ENCODE measurements at places on chromosomes 11 and 22.

DNA sequence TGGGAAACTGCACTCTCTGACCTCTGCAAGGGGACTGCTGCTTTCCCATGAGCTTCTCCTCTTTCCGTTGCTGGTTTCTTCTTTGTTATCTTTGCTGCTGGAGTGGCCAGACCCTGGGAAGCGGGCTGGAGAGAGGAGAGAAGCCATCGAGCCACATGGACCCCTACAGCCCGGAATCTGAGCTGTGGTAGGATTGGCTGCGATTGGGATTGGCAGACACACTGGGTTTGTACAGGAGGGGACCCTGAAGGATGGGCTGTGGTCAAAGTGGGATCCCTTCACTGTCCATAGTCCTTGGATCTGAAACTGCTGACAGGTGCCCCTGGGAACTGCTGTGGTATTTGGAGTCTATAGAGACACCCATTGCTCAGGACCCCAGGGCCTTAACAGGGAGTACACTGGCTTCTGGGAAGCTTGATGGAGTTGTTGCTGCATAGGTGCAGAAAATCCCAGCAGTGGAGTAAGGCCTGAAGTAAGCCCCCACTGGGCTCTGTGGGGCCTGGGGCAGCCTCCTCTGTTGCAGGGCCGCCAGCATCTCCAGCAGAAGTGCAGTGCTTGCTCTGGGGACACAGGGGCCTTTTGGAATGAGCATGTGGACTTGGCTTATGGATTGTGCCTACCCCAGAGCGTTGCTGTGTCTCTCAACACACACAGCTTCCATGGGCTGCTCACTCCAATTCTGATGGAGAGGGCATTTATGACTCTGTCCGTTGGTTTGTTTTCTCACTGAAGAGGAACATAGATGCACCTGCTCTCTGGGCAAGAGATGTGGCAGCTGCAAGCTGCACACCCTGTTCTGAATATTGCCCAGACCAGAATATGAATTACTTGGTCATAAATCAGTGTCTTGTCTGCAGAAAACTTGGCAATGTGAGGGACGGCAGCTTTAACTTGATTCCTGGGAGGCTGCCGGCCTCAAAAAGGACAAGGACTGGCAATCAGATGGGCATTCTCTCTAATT lies 32.0 kb downstream of the BCR start:
- no peak for DNase-seq

DNA sequence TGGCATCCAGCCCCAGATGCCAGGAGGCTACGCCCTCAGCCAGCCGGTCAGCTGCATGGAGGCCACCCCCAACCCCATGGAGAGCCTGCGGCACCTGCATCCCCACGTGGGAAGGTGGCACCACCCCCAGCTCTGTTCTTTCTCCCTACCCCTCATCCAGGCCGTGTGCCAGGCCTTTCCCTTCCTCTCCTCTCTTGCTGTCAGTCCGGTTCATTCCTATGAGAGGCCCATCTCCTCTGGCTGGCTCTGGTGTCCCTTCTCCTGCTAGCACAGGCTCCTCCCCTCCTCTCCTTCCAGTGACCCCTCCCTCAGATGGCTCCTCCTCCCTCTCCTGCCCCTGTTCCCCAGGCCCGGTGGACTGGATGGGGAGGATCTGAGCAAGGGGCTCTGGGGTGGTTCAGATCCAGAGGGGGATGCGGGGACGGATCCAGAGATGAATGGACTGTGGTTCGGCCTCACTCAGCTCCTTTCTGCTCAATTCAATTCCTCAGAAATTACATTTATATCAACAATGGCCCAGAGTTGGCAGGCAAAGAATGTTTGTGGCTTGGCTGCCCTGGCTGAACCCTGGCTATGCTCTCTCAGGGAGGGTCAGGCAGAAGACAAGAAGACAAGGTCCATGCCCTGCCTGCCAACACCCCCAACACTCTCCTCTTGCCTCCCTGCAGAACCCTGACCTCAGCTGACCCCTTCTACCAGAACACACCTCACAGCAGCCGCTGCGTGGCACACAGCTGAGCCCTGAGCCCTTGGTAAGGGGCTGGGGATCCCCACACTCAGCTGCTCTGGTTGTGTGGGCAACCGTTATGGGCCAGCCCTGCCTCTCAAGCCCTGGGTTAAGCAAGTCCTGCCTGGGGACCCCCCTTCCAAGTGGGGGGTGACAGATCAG lies 18.5 kb upstream of the LRRC10B start:
- no peak for DNase-seq

GRCh38 chr11:29432719-29433325 lies 584.0 kb downstream of the KCNA4 start:
- peak; percentile 23 for DNase-seq

DNA sequence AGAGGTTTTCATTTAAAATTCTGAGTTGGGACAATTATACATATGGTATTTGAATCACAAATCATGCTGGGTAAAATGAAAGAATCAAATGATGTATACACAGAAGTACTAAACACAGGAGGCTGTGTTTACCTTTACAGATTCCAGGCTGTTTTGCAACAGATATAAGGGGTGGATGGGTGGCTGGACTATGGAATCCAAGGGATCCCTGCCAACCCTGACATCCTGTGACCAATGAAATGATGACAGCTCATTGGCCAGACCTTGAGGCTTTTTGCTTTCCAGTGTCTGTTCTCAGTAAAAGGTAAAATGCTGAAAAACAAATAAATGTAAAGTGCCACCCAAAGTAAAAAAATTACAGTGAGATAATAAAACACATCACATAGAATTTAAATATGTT lies 3.3 kb upstream of the DDI1 start:
- no peak for DNase-seq

GRCh38 chr22:17489101-17489500 lies 74.2 kb upstream of the SLC25A18 start:
- DNase-seq: no peak

- no peak for DNase-seq
These were observed 115.8 kb upstream of the NARS2 start for GRCh38 chr11:78690352-78690987.

GRCh38 chr11:94303966-94304958 lies at the start of gene IZUMO1R:
TSS of gene IZUMO1R (plus strand) at chr11:94304580. CDS start at chr11:94305637, 1,057 bp downstream.
- no peak for DNase-seq

GRCh38 chr11:21353425-21353824 lies 684.0 kb downstream of the NELL1 start:
- DNase-seq: no peak

DNA sequence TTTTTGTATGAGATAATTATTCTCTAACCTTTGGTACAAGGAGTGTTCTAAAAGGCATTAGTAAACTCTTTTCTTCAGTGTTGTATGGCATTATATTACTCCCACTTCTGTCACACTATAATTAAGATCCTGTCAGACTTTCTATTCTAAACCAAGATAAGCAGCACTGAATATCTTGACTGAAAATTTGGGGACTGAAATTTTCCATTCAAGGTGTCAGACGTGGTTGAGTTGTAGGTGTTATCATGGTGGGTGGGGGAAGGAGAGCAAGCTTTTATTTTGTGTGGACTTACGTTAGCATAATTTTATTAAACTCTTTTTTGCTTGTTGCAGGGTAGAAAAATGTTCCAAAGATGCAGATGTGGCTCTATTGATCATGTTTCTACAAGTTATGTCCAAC lies 22.9 kb downstream of the MUC15 start:
- no peak for DNase-seq
